ENCODE measurements at places on chromosomes 7 and 10.

DNA sequence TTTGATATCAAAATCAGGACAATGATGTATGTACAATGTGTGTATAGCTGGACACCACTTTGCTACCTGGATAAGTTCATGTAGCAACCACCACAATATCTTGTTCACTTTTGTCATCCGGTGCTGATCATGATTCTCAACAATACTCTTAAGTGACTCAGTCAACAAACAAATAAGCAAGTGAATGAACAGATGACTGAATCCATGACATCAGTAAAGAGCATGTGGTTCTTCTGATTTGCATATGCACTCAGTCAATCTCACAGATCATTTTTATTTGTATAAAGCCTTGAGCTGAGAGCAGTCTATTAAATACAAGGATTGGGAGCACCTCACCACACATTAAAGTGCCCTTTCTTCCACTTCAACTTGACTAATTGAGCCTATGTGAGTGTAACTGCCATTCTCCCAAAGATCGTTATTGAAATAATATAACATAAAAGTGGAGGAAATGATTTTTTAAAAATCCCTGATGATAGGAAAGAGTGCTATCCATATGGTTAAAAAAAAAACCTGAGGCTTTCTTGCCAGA is 69.5 kb downstream of the NPSR1 start:
- no peak for DNase-seq

GRCh38 chr7:132276234-132276630 is 300.0 kb downstream of the PLXNA4 start:
- DNase-seq, result no peak

DNA sequence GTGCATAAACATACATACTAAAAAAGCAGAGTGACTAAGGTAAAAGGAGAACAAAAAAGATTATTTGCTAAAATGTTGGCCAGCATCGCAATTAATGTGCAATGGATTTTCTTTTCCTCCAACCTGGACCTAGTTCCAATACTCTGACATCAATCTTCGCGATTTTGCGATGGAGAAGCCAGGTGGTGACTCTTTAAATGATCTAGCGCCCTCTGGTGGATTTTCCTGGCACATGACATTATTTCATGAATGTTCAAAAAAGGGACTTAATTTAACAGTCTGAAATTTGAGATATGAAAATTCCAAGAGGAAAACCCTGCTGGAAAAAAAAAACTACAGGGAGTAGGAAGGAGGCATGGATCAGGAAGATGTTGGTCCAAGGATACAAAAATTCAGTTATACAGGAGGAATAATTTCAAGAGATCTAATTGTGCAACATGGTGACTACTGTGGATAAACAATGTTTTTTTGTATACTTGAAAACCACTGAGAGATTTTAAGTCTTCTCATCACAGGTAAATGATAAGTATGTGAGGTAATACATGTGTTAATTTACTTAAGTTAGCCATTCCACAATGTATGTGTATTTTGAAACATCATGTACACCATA is 4.3 kb upstream of the KCNMA1 start:
- no peak for DNase-seq

- DNase-seq, result no peak
These were observed 42.2 kb upstream of the PDGFA start for GRCh38 chr7:561631-562373.

- no peak for DNase-seq
These were observed 703.5 kb upstream of the SEMA3D start for GRCh38 chr7:85890244-85890811.

DNA sequence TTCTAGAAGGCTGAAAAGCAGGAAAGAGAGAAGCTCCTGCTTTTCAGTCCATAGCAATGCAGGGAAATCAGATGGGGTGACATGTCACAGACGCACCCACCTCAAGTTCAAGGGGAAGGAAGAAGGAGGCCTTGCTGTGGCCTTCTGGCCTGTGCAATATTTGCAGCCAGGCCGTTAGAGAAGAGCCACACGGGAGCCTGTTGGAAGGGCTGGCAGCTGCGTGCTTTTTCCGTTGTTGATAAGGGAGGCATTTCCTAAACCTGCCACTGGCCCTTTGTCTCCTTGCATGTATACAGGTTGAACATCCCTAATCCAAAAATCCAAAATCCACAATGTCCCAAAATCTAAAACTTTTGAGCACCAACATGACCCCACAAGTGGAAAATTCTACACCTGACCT is 492.5 kb upstream of the ZMIZ1 start:
- no peak for DNase-seq

GRCh38 chr10:104735757-104736391 is 94.8 kb downstream of the SORCS3 start:
- no peak for DNase-seq

- no peak for DNase-seq
These were observed 182.9 kb downstream of the PTPN20 start for GRCh38 chr10:47094126-47094525.

DNA sequence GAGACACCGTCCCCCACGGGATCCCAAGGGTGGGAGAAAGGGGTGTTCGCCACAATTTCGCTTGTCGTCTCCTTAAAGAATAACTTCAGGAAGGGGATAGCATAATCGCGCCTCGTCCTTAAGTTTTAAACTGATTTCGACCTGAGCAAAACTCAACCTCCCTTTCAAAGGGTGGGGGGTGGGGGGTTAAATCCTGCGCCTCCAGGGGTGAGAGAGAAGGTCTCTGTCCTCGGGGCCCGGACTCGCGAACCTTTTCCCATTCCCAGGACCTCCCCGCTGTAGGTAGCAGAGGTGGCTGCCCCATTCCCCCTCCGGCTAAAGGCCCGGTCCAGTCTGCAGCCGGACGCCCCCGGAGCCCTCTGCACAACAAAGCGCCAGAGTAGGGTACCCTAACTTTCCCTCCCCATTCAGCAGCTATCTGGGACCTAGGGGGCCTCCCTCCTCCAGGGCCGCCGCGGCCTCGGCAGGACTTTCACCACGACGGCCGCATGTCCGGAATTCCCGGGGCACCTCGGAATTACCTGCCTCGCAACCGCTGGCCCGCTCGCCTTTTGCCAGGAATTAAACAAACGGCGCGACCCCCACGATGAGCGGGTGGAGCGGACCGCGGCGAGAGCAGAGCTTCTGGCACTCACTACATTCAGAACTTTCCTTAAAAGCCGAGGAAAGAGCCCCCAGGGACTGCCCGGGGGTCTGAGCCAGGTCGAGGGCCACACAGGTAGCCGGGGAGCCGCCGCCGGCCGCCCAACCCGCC is 1.7 kb downstream of the CDK6 start:
- DNase-seq, result no peak

DNA sequence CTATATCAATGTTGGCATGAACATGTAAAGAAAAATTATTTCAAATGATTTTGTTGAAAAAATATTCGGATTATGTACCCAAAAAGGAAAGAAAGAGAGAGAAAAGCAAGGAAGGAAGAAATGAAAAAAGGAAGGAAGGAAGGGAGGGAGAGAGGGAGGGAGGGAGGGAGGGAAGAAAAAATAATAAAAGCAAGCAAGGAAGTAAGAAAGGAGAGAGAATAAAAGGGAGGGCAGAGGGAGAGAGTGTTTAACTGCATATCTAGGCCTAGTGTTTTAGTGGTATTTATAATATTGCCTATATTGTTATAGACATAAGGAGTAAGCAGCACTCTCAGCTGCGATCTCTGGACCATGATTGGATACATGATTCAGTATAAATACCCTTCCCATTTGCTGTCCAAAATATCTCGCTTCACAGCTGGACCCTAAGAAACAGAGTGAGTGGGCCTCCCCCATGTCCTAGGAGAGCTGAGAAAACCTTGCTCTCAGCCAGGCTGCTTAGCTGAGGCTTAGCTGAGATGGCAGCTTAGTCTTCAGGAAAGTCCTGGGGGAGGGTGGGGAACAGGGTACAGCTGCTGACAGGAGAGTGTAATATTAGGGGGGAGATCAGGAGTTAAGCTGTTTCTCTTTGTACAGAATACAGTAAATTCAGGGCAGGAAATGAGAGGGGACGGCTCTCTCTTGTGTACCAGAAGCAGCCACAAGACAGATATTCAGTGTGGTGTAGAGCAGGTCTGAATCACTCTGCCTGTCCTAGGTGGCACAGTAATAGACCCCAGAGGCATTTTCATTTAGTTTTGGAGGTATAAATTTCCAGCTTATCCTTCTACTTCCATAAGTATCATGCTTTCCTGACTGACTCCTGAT is 66.8 kb upstream of the TARP start:
- no peak for DNase-seq

GRCh38 chr10:60525716-60526585 is 136.3 kb upstream of the ANK3 start:
- no peak for DNase-seq

GRCh38 chr10:132907821-132908620 is 34.3 kb downstream of the CFAP46 start:
- DNase-seq, result no peak

DNA sequence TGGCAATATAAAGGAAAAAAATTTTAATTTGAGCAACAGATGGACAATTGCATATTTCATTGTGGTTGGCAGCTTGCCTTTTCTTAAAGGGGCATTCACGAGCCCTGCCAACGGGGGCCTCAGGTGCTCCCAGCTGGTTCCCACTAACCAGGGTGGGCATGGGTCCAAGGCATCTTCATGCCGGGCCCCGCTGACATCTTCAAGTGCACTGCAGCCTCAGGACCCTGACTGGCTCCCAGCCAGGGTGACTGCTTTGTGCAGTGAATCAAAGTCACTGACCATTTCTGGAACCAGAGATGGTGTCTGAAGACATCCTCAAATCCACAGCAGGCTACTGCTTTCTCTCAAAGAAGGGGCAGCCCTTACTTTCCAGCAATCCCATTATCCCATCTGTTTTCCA is 275.2 kb upstream of the MGMT start:
- DNase-seq, result no peak

GRCh38 chr10:63206997-63207811 is 74.1 kb downstream of the NRBF2 start:
- no peak for DNase-seq

- no peak for DNase-seq
These were observed 424.4 kb upstream of the AUTS2 start for GRCh38 chr7:69173846-69174245.

DNA sequence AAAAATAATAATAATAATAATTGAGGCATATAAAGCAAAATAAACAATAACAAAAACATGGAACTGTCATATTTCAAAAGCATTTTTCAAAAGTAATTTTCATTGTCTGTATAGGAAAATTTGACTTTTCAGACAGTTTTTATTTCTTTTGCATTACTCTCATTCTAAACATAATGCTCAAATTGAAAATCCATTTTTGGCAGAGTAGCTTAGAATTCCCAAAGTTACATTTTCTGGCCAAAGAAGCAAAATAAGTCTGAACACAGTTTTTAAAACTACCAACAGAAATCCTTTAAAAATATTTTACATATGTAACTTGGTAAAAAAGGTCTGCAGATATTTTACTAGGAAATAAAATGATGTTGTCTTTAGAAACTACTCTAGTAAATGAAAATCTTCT is 535.4 kb downstream of the ANKRD7 start:
- DNase-seq, result no peak

DNA sequence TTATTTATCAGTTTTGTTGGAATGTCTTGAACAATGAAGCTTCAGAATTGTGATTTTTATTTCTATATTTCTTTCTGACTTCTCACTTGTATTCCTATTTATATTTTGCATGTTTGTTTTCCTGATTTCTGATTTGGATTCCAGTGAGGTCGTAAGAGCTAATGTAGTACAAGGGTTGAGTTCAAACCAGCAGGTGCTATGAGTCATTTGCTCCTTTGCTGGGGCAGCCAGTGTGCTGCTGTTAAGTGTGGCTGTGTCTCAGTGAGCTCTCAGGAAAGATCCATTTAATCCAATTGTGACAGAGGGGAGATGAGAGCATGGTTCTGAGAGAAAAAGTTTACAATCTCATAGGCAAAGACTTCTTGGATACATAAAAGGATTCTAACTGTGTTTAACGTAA is 48.6 kb downstream of the MCU start:
- no peak for DNase-seq

DNA sequence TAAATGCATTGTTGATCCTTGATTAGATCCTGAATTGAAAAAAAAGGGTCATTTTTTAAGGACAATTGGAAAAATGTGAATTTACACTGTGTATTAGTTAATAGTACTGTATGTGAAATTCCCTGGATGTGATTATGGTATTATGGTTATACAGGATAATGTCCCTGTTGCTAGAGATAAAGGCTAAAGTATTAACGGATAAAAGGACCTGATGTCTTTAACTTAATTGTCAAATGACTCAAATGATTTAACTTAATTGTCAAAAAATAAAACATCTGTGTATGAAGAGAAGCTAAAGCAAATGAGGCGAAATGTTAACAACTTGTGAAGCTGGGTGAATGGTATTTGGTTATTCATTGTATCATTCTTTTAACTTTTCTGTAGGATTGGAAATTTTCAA is 48.8 kb downstream of the SUFU start:
- DNase-seq, result no peak

DNA sequence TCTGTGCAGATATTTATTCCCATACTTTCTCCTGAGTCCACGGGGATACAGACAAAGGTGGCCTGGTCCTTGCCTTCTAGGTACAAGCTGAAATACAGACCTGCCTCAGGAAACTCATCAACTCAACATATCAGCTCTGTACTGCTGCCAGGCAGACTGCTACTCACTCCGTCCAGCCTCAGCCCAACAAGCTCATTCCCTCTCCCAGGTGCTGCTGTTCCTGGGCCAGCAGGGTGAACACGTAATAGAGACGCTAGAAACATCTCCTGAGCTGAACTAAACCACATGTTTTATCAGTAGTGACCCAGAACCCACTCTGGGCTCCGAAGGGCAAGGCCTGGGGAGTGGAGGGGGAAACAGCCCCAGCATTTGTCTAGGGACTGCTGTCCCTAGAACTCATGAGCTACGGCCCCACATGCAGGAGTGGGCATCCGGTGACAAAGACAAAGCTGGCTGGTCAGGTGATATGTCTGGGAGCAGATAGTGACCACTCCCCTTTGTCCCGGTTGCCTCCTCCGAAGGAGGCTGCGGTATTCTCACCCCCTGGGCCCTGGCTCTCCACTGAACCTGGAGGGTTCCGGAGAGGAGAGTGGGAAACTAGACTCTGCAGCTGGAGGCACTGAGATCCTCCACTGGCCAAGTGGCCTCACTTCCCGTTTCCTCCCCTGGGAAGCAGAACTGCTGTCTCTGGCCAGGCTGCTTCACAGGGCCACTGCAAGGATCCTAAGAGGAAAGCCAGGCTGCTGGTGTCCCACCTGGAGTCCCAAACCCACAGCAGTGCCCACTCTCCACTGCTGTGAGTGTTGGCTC is 116.1 kb downstream of the FAM53B start:
- no peak for DNase-seq

DNA sequence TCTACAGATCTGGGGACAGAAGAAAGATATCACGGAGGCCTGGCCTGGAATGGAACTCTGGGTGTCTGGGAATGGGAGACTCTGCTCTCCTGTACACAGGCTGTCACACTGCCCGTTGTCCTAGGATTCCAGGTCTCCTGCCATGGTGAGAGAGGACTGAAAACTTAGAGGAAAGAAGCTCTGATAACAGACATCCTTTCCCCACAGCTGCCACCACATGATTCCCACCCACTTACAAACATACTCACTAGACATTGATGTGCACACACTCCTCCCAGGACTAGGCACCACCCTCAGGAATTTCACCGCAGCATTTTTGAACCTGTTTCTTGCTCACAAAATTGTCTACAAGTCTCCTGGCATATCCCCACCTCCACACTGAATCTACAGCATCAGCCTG is 5.7 kb downstream of the ZNF92 start:
- DNase-seq, result no peak

Data from stimulated activated CD8-positive, alpha-beta memory T cell treated with anti-CD3 and anti-CD28 coated beads, Interleukin-12 subunit alpha, Interleukin-12 subunit beta, amount 100 ng/mL, for 4 hours (primary cell).